ENCODE measurements at places on chromosomes 13 and 19.

DNA sequence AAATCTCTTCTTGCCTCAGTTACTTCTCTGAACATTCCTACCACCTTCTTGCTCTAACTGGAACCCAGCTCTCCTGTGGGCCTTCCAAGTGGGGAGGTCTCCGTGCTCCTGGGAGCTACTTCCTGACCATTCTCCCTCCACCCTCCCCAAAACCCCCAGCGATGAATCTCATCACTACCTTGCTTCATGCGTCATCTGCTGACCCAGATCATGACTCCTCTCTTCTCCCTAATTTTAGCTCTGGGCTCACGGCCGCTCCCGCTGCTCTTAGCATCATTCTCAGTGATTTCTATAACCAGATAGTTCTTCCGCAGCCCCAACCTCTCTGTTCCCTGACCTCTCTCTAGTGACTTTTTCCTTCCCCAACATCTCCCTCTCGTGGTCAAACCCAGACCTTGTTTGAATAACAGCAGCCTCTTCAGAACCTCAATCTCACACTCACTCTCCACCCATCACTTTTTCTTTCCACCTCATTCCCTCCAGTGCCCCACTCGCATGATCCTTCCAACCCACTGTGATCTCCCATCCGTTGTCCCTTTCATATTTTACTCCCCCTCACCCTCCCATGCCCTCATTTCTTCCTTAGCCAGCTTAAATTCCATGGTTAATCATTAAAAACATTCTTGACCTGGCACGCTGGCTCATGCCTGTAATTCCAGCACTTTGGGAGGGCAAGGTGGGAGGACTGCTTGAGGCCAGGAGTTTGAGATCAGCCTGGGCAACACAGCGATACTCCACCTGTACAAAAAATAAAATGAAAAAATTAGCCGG, 21.8 kb downstream of the MRPS12 start:
- DNase-seq, result no peak

DNA sequence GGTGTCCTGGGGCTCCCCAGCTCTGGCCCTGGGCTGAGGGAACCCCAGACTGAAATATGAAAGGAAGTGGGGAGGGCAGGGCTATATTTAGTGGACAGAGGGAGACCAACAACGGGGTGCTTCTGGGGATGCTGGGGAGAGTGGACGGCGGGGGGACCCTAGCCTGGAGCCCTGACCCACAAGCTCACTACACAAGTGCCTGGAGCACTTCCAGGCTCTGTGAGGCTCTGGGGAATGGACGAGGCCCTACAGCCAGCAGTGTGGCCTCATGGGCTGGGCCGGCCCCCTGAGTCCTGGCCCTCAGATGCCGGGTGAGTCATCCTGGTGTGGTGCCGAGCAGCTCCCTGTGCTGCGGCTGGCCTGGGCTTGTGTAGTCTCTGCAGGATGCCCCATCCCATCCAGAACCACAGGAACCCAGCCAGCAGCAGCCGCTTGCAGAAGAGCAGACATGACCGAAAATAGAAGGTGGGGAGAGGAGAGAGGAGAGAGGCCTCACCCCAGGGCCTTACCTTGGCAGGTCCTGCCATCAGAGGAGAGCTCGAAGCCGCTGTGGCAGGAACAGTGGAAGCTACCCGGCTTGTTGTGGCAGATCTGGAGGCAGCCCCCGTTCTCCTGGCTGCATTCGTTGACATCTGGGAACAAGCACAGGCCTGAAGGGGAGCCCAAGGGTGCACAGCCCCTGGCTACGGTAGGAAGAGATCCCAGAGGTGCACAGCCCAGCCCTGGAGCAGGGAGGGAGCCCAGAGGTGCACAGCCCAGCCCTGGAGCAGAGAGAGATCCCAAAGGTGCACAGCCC, 26.1 kb downstream of the GAS6 start:
- no peak for DNase-seq

DNA sequence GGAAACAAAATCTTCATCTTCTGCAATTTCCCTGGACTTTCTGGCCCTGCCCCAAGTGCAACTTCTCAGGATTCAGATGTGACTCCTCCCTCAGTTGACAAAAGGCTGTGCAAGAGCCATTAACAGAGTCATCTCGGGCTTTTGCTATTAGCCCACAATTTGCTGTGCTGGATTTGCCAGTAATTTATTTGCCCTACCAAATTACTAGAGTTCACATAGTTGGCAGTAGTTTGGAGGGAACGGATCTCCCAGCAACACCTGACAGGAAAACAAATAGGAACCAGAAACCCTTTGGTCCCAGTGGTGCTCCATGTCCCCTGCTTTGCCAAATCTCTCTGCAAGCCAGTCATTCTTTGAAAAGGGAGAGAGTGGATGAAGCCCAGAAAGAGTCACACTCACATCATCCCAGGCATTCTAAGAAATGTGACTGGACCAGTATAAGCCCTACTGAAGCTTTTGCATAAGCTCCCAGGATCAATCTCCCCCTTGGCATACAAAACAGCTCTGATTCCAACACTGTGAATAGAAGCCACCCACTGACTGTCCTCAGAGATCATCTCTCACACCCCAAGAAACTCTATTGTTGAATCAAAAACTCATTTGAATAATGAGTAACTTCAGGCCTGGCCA, 350.1 kb upstream of the NBEA start:
- DNase-seq, result no peak

GRCh38 chr19:924553-925086, 1.2 kb upstream of the ARID3A start:
- no peak for DNase-seq

- no peak for DNase-seq
Observed at GRCh38 chr13:110328573-110328972, 21.5 kb downstream of the COL4A2 start.
